Endothelial cell of umbilical vein (primary cell): ENCODE measurements at places on chromosomes 4 and X.

GRCh38 chr4:154189346-154189745 lies 302.3 kb downstream of the DCHS2 start:
- DNase-seq, result no peak

DNA sequence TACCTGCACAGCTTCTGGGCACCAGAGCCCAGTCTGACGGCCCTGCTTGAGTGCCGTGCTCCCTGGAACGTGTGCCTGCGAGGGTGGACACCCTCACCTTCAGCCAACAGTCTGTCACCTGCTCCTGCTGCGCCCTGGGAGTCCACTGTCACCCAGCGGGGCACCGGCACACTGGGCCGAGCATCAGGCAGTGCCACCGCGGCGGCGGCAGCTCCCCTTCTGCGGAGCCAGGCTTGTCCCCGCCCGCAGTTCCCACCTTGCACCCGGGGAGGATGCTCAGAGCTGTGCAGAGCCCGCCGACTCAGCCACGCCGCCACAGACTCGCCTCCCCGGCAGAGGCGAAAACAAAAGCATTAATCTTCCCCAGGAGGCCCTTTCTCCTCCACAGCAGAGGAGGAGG lies 86.8 kb downstream of the ABLIM2 start:
- no peak for DNase-seq

- DNase-seq, result peak; percentile 72
These were observed 78.1 kb downstream of the RLIM start for GRCh38 chrX:74536152-74536831.

GRCh38 chr4:42144028-42144427 lies 8.4 kb downstream of the BEND4 start:
- no peak for DNase-seq

- DNase-seq, result no peak
These were observed 66.6 kb downstream of the METTL14 start for GRCh38 chr4:118751629-118752323.

- DNase-seq, result no peak
These were observed 324.9 kb downstream of the NAF1 start for GRCh38 chr4:162841753-162842152.

- DNase-seq, result no peak
These were observed 132.7 kb upstream of the TTC29 start for GRCh38 chr4:147078362-147078761.

DNA sequence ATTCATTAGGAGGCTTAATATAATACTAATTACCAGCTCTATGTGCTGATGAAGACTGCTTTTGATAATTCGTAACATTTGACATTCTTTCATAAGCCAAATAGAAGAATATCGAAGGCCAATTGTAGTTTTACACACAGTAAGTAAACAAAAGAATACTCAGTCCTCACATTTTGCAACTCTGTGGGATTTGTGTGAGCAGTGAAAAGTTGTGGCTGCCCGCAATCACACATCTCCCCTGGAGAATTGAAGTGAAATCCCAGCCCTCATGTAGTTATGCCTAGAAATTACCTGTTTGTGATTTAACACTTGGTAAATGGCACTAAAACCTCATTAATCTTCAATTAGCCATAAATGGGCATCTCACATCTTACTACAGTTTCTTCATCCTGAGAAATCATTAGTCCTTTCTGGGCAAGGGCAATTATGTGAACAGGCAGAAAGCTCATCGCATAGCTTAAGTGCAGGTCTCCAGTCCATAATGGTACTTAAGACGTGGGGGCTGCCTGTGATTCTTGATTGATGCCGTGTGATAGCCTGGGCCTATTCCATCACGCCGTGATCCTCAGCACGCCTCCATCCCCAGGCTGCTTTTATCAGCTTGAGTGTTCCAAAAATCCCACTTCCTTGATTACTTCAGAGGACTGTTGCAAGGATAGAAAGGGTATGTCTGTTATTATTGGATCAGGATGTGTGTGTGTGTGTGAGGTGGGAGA lies 97.9 kb upstream of the METTL14 start:
- DNase-seq, result no peak

- DNase-seq, result peak; percentile 14
These were observed 217.9 kb downstream of the HS6ST2 start for GRCh38 chrX:132740316-132741123.

DNA sequence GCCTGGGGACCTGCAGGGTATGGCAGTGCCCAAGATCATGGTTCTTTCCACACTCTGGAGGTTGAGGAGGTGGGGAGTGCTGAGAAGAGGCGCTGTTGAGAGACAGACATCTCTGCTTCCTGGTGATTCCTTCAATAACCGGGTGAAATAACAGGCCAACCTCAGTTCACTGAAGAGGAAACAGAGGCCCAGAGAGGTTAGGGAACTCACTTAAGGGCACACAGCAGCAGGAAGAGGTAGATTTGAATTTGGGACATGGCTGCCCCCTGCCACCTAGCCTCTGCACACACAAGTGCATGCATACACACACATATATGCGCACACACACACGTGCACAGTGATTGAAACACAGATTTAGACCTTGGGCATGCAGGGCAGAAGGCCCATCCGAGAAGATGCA lies 24.9 kb upstream of the HMX1 start:
- no peak for DNase-seq

GRCh38 chrX:10415306-10416001 lies 204.9 kb downstream of the MID1 start:
- no peak for DNase-seq

DNA sequence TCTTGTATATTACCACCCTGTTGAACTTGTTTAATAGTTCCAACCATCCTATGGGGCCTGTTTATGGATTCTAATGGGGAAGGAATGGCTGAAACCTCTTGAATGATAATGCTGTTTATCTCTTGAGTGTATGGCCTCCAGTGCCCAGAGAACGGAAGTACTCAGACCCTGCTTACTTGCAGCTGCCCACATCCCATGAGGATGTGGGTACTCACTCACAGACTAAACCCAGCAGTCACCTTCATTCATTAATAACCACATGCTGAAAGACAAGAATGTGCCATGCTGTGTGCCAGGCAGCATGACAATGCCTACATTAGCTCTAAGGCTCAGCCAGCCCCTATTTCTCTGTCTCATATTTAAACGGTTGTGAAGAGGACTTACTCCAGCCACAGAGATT lies 5.9 kb upstream of the ARMCX5 start:
- no peak for DNase-seq

- DNase-seq, result no peak
These were observed 107.7 kb upstream of the LRPAP1 start for GRCh38 chr4:3639613-3640586.

DNA sequence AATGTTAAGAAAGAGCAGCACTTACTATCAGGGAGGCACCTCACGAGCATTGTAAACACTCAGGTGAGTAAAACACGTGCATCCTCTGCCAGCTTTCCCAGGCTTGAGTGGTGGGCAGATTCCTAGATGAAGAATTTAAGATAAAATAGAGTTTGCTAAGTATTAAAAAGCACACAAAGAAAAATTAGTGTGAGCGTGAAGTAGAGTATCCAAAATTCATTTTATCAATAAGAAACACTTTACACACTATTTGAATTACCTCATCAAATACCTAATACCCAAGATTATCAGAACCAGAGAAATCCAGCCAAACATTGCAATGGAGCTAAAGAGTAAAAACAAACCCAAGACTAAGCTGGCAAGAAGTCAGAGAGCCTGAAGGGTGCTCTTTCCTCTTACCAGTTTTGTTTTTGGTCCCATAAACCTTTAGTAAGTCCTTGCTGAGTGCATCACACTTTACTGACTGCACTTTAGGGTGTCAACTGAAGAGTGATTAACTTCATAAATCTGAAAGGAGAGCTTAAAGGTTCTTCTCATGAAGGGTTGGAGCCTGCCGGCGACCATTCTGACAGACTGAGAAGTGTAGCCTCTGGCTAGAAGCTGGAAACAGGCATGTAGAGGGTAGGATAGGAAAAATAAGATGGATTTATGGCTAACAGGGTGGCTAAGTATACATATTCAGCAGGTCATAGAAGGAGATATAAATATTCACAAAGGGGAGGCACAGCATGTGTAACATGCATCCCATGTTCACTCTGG lies 151.1 kb downstream of the SLC7A11 start:
- DNase-seq, result no peak

GRCh38 chrX:72021975-72022374 lies 109.7 kb downstream of the RTL5 start:
- DNase-seq, result no peak
